D341Med (cell line): ENCODE measurements at places on chromosomes 7 and 10.

- no peak for DNase-seq
These were observed 38.7 kb upstream of the LRRC18 start for GRCh38 chr10:48978318-48978717.

DNA sequence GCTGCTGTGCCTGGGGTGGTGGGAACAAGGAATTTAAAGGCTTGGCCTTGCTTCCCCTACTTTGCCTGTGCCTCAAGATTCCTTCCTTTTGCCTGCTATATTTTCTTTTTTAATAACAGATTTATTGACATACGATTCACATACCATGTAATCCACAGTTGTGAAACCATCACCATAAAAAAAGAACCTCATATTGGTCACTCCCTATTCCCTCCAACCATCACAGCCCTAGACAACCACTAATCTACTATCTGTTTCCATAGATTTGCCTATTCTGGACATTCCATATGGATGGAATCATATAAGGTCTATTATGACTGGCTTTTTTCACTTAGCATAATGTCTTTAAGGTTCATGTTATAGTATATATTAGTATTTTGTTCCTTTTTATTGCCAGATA lies 59.3 kb upstream of the TRIM8 start:
- no peak for DNase-seq

DNA sequence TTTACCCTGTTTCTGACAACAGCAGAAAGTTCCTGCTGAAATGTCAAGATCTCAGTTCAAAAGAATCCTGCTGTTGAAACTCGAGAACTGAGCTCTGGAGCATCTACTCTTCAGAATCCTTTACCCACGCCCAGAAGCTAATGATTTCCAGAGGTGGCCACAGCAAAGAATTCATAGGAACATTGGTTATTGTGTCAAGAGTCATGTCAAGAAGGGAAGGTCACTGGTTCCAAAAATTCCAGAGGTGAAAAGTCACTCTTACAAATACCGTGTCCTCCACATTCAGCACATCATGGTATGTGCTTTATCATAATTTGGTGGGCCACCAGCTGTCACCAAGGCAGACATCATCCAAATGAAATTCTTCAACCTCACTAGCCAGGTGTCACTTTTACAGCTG lies 394.4 kb upstream of the NPVF start:
- no peak for DNase-seq

DNA sequence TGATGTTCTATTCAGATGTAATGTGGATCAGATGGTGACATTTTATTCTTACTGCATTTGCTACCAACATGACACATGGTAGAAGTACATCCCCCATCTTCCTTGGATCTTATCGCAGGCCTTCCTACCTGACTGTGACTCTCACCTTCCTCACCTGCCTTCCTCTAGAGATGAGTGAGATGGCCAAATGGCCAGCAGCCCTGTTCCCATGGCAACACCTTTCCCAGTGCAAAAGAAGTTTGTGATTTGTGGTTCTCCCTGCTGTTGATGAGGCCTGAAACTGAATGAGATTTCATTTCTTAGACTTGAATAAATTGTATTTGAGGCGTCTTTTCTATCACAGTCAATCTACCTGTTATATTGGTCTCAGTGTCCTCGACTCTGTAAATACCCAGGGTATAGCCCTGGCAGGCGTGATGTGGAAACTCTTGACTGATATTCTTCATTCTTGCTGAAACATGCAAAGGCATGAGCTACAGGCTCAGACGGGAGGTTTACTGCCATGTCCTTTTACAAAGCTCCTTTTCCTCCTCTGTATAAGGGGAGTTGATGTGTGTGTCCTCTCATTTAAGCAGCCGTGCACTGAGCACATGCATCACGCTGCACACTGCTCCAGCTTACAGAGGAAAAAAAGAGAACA lies 440.7 kb upstream of the AKR1E2 start:
- DNase-seq: no peak

- no peak for DNase-seq
These were observed 60.4 kb downstream of the EVX1 start for GRCh38 chr7:27303026-27303425.

- no peak for DNase-seq
These were observed 336.3 kb downstream of the PPP1R3A start for GRCh38 chr7:113582471-113582870.

- no peak for DNase-seq
These were observed 744.2 kb downstream of the LRMDA start for GRCh38 chr10:76175533-76176165.

DNA sequence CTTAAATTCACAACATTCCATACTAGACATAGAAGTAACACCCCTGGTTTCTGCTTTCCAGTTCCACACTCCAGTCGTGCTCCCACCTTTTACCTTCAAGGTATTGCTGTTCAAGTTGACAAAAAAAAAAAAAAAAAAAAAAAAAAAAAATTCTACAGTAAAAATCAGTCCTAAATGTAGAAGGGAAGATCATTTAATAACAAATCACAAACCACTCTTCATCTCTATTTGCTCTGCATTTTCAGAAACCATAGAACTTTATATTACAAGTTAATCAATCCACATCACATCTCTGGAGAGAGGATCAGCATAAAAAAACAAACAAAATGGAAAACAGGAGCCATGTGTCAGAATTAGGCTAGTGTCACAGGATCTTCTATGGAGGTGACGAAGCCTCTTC lies 206.3 kb upstream of the KLF14 start:
- no peak for DNase-seq

- no peak for DNase-seq
These were observed 985 bp upstream of the CYTH3 start for GRCh38 chr7:6273380-6273837.

GRCh38 chr10:81502677-81503359 lies 372.2 kb upstream of the NRG3 start:
- no peak for DNase-seq

DNA sequence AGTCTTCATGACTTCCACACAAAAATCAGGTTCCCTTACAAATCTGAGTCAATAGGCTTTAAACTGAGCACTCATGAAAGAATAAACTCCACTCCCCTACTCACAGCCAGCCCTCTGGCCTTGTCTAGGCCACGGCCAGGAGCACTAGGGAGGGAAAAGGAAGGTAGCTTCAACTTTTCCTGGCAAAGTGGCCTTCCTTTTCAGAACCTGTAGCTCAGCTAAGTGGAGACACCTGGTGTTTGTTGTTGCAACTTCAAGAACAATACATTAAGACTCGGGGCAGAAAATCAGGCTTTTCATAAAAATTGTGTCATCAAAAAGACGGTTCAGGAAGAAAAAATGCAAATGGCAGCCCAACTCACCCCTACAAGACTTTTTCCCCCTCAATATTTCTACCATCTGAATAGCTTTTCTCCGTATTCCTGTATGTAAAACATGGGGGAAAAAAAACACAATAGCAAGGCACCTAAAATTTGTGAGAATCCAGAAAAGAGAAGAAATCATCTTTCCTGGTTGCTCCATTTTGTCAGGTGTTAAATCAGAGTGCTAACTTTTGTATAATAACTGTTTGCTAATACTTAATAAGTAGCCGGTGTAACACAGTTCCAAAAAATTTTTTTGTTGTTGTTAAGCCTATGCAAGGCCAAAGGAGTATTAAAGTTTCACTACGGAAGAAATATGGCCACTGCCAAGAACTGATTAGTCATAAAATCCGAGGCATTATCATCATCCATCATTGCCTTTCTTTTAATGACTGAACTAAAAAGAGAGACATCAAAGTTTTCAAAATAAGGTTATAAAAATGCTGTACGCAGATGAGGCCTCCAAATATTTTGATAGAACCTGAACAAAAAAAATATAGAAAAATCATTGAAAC lies 66.2 kb upstream of the ARID5B start:
- peak; percentile 62 for DNase-seq

- DNase-seq: no peak
These were observed 205.8 kb upstream of the NFE2L3 start for GRCh38 chr7:25946181-25946580.

GRCh38 chr7:115332691-115333090 lies 410.8 kb downstream of the MDFIC start:
- no peak for DNase-seq

GRCh38 chr10:76984559-76985443 lies 652.8 kb downstream of the KCNMA1 start:
- peak; percentile 62 for DNase-seq

DNA sequence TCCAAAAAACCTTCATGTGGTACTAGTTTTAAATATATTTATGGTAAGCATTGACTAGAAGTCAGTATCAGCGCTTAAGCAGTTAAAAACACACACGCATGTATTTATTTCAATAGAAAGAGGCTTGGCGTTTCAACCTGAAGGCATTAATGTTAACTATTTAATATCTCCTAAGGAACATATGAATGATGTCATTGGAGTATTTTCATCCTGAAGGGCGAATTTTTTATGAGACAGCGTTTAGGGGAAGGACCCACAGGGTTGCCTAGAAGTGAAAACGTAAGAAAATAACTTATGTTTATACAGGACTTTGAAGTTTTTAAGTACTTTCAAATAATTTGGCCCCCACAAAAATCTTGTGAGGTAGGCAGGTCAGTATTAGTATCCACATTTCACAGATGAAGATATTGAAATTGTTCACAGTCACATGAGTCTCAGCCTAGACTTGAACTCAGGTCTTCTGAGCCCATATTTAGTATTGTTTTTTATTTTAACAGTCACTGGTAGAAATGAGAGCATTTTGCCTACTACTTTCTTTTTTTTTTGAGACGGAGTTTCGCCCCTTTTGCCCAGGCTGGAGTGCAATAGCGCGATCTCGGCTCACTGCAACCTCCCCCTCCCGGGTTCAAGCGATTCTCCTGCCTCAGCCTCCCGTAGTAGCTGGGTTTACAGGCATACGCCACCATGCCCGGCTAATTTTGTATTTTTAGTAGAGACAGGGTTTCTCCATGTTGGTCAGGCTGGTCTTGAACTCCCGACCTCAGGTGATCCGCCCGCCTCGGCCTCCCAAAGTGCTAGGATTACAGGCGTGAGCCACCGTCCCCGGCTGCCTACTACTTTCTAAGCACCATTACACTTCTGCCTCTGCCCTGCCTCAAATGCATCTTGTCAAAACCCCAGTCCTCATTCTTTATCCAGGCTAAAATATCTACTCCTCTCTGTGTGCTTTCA lies 1.8 kb downstream of the SLK start:
- no peak for DNase-seq

GRCh38 chr10:3036155-3037021 lies 31.0 kb upstream of the PFKP start:
- no peak for DNase-seq
